ENCODE measurements at places on chromosomes 16 and 17.

GRCh38 chr16:12120217-12120981, 143.9 kb downstream of the SNX29 start:
- DNase-seq, result peak; percentile 45

DNA sequence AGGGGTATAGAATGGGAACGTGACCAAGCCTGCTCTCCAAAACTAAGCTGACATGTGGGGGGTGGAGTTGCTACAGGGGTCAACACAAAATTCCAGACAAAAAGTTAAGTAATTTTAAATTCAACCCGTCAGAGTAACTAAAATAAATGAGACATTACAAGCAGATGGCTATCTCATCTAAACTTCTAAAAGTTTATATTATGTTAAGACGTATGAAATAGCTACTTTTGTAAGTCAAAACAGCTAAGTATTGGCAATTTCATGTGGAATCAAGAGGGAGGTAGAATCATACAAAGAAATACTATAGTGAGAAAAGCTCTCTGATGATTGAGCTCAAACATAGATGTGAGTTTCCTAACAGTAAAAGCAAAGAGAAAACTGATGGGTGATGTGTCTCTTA, 113.3 kb downstream of the HS3ST2 start:
- DNase-seq, result no peak

GRCh38 chr17:73325527-73325842, 13.7 kb upstream of the CDC42EP4 start:
- DNase-seq, result no peak

- no peak for DNase-seq
These were observed 299.7 kb downstream of the C16orf95 start for GRCh38 chr16:87017371-87018012.

DNA sequence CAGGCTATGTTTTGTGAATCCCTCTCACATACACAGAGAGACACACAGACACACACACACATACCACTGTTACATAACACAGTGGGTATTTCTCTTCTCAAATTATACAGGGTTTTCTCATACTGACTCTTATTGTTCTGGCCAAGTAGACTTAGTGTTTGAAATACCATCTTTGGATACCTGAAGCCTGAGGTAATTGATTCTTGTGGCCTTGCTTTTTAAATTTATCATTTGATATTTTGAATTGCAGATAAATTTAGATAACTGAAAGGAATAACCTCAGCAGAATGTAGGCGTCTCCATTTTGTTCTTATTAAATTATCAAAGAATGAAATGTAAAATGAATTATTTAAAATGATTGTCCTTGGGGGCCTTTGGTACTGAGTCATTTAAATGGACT, 223.8 kb downstream of the LGALS9B start:
- DNase-seq, result no peak

GRCh38 chr17:21042458-21043295, at the start of gene USP22:
Gene USP22 (minus strand): TSS chr17:21043011. CDS start chr17:21042835, 176 bp downstream.
- peak; percentile 99 for DNase-seq

GRCh38 chr17:9839433-9839832, 13.7 kb downstream of the GLP2R start:
- no peak for DNase-seq

DNA sequence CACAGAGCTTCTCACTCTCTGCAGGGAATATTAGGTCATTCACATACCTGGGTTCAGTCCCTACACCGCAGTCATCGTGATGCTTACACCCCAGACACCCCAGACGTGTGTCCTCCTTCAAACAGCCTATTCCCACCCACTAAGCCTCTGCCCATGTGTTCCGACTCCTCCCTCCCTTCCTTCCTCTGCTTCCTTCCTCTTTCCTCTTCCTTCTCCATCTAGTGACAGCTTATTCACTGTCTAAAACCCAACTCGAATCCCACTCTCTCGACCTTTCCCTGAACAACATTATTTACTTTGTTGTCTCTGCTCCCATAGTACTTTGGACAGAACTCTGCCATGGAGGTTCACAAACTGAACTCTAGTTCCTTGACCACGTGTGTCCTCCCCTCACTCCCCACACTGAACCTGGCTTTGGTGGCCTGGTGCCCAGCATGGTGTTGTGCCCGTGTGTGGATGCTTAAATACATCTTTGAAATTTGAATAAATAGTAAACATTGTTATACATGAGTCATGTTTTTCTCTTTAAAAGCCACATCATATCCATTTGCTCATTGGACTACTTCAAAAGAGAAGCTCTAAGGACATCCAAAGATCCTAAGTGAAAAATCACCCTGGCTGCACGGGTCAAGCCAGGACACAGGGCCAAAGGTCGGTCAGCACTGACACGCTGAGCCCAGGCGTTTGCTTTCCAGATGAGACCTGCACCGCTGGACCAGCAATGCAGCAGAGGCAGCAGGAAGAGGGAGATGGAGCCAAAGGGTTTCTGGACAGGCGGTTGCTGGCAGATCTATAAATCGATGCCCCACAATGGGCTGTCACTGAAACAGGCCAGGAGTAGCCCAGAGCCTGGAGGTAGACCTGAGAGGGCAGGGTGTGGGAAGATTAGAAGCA, 14.1 kb upstream of the G6PC1 start:
- DNase-seq, result no peak

GRCh38 chr17:44932096-44932786, 15.3 kb downstream of the KIF18B start:
- no peak for DNase-seq

DNA sequence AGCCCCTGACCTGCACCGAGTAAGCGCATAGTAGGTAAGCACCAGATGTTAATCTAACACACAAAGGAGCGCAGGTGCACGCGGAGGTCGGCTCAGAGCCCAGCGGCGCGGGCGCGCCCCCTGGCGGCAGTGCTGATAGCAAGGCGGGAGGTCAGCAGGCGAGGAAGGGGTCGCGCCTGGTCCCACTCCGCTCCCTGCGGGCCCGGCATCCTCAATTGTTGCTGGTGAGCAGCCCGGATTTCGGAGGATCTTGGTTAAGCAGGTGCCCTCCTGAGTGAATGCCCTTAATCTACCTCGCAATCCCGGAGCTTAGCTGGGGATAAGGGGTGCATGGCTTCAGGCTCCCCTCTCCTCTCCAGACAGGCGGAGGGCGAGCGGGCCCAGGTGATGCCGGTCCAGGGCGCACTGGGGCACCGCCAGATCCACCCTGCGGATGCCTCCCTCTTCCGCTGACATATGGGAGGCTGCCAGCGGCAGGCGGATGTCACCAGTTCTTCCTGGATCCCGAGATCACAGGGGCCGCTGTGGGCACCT, 4.0 kb upstream of the WNT3 start:
- no peak for DNase-seq

DNA sequence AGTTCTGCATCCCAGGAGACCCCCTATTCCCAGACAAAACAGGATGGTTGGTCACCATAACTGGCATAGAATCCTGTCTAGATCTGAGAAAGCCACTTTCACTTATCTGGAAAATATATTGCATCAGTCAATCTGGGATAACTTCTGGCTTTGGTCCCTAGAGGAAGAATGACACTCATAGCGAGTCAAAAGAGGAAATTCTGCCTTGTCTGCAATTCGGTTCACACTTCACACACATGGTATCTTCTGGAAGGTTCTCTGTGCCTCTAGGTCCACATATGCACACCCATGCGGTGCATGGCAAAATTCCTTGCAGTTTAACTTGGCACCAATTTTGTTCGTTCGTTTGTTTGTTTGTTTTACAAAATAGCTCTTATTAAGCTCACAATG, 49.2 kb upstream of the WSCD1 start:
- no peak for DNase-seq

GRCh38 chr17:71885662-71886061, 235.2 kb upstream of the SOX9 start:
- no peak for DNase-seq

DNA sequence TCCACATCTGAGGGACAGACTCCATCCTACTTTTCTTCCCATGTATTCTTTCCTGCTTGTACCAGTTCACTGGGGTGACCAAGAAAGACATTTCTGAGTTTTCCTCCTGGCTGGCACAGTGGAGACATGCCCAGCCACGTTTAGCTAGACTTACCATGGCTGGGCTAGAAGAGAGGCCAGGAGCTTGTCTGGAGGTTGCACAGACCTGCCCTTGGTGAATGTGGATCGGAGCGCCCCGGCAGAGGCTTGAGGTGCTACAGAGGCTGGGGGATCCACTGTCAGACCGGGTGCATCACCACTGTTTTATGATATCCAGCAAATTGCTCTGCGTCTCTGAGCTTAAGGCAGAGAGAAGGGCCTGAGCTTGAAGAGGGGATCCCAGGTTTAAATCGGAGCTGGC, 3.5 kb downstream of the IL4R start:
- DNase-seq, result no peak

- DNase-seq, result no peak
These were observed 2.4 kb upstream of the MTSS2 start for GRCh38 chr16:70688246-70688742.

DNA sequence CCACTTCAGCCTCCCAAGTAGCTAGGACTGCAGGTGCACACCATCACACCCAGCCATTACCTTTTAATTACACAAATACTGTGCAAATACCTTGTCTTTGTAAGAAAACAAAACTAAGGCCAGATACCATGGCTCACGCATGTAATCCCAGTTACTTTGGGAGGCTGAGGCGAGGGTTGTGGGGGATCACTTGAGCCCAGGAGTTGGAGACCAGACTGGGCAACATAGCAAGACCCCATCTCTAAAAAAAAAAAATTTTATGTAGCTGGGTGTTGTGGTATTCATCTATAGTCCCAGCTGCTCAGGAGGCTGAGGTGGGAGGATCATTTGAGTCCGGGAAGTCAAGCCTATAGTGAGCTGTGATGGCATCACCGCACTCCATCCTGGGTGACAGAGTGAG, 151.6 kb downstream of the CLEC16A start:
- no peak for DNase-seq

DNA sequence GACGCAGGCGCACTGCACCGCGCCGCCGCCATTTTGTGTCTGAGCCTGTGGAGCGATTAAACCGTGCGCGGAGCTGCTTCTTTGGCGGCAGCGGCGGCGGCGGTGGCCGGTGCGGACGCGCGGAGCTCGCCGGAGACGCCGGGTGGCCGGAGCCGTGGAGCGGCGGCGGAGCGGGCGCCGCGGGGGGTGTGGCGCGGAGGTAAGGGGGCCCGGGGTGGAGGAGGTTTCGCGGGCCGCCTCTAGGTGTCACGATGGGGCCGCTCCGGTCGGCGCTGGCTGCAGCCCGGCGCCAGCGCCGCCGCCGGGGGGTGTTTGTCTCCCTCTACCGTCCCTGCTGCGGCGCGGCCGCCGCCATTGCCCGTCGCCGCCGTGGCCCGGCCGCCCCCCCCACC, at the start of gene CTCF:
CTCF (plus strand) TSS at position 1 of the 392 bp plus-strand sequence. CDS start 48,307 bp downstream, outside the sequence.
- DNase-seq, result peak; percentile 58

DNA sequence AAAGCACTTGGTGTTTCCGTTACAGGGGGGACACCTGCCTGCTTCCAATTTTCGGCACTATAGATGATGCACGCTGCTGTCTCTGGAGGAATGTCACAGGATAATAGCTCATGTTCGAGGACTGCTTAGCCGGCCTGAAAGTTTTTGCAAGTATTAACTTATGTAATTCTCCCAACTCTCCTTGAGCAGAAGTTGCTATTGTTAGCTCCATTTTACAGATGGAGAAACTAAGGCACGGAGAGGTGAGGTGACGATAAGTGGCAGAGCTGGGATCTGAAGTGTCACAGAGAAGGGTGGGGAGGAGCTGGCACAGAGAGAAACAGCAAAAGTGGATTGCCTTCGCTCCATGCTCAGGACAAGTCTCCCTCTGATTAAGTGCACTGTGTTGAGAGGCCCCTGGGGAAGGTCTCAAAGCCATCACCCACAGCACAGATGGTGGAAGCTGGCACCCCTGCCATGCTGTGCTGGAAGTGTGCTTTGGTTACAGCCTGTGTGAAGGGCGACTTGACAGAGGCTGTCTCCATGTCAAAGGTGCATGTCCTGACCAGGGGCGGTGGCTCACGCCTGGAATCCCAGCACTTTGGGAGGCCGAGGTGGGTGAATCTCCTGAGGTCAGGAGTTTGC, 40.8 kb upstream of the MEAK7 start:
- DNase-seq, result no peak

- no peak for DNase-seq
These were observed 49.9 kb downstream of the NLRC5 start for GRCh38 chr16:57039148-57039812.

GRCh38 chr16:66930189-66930588, 4.0 kb downstream of the CIAO2B start:
- no peak for DNase-seq

- no peak for DNase-seq
These were observed 402.3 kb upstream of the ASIC2 start for GRCh38 chr17:33695431-33695830.

DNA sequence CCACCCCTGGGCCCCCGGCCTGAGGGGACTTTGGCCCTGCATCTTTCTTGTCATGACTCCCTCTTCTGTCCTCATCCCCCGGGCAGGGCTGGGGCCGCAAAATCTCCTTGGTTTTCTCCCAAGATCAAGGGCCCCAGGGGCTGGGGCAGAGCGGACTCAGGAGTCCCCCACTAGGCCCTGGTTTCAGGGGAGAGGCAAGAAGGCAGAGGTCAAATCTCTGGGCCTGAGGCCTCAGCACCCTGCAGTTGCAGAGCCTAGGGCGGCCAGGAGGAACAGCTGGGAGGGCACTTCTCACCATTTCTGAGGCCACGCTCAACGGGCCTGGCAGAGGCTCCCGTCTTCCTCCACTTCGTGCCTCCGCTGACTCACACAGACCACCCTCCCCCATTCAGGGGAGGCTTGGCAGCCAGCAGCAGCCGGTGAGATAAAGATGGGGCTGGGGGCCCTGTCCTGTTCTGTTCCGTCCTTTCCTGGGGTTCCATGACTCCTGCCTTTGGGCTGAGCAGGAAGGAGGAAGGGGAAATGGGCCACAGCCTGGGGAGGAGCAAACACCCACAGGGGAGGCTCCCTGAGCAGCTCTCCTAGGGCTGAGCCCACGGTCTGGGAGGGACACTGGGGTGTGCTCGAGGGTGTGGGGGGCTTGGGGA, 12.4 kb downstream of the ZSCAN10 start:
- DNase-seq, result no peak

GRCh38 chr17:48647103-48647962, 21.2 kb upstream of the HOXB9 start:
- DNase-seq, result no peak

DNA sequence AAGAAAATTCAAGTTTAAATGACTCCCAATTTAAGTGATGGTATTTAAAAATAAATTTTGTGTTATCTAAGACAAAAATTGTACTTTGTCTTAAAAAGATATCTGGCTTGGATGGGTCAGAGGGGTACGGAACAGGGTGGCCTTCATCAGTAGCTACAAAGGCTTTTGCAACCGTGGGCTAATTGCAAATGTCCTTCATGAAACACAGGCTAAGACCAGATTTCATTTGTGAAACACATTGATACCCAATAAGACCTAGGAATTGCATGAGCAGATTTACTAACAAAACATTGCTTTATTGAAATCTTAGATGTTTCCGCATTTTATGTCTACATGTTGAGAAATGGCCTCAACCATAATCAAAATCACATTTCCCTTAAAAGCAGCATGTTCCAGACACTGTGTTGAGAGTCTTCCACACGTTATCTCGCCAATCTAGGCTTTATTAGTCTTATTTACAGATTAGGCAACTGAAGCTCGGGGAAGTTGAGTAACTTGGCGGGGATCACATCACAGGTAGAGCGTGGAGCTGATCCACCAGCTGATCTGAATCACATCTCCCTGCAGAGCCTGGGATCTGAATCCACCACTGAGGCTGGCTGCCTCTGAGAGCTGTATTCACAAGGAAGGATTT, 21.8 kb downstream of the FBXO39 start:
- no peak for DNase-seq
